ENCODE measurements at places on chromosomes 2 and 18.

- DNase-seq = no peak
Measured at GRCh38 chr2:133943108-133943507, 310.8 kb upstream of the MGAT5 start.

GRCh38 chr18:50395093-50395492, 20.2 kb downstream of the SKA1 start:
- no peak for DNase-seq

DNA sequence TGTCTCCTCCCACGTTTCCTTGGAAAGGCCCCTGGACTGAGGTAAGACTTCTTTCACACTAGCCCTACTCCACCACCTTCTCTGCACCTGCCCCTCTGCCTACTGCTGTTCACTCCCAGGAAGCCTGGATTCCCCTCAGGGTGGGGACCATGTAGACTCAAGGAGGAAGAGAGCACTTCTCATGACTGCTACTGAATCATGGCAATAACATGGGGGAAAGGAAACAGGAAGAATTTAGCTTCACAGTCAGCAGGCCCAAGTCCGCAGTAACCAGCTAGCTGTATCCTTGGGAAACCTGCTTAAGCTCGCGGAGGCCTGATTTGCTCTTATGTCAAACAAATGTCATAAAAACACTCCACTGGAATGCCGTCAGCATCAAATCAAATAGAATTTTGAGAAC, 126.2 kb upstream of the CAPN13 start:
- no peak for DNase-seq

- no peak for DNase-seq
Measured at GRCh38 chr2:236265675-236266074, 1.5 kb upstream of the ASB18 start.

DNA sequence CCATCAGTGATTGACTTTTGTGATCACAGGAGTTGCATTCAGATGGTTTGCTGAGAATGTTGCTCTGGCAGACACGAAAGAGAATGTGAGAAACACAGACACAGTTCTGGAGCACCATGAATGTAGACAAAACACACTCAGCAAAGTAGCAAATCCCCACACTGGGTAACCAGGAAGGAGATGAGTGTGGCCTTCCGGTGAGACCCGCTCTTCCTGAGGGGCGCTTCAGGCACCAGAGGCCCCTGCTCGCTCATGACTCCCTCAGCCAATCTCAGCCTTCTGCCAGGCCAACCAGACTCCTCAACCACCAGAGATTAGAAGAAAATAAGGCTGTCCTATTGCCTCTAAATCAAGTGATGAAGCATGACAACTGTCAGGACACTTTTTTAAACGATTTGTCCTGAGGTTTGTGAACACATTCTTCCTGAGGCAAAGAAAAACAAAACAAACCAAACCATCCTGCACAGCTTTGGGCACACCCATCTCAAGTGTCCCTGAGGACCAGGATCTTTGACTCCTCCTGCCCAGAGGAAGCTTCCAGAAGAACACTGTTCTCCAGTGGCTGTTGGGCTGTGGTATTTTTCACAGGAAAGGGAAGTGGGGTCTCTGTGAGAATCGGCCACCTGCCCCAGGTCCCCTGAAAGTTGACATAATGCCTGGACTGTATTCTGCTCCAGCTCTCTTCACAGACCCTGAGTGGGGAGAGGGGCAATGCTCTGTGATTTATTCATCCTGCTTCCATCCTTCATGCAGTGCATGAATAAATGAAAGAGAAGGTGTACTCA, 152.8 kb downstream of the BCL11A start:
- no peak for DNase-seq

- DNase-seq = no peak
Measured at GRCh38 chr2:187890690-187891089, 336.5 kb upstream of the TFPI start.

- no peak for DNase-seq
Measured at GRCh38 chr2:48508461-48509124, 21.4 kb upstream of the STON1 start.

GRCh38 chr2:31258351-31258750, 24.4 kb downstream of the EHD3 start:
- DNase-seq = no peak

DNA sequence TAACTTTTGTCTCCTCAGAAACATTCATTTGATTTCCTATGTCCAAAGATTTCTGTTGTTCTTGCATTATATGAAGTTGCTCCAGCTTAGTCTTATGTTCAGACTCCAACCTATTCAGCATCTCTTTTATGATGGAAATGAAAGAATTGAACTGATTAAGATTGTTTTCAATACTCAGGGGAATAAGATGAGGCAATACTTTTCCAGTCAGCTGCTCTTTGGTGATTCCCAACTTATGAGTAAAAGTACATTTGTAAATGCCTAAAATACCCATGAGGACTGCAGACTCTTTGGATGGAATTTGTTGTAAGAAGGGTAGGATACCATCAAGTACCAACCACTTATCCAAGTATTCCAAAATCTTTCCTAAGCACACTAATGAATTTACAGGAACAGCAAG, 39.8 kb downstream of the TRAK2 start:
- DNase-seq = no peak

DNA sequence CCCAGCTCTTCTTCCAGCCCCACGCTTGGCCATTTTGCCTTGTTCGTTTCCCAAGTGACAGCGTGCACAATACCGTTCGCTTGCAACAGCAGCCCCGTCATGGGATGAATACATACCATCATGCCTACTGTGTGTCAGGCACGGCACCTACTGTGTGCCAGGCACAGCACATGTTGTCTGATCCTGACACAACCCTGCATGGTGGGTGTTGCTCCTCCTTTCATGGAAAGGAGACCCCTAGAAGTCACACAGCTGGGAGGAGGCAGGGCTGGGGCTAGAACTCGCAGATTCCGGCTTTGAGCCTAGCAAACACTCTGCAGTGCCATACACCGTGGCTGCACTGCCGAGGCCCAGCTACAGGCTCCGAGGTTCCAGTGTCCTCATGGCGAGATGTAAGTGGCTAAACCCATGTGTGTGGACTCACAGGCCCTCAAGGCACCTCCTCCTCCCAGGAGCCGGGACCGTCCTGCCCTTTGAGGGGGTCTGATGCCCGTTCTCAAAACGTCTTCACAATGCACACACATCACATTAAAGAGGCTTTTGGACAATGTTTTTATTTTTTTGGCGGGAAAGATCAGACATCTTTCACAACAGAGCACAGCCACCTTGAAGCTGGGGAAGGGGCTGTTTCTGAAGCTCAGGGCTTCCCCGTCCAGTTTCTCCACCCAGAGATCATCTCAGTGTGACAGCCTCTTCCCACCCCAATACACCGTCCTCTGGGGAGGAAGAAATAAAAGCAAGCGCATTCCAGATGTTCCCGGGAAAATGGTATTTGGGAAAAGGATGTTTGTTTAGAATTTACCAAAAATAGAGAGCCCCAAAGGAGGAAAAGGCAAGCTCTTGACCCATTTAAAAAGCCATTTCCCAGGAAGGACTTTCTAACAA, 64.9 kb downstream of the HS1BP3 start:
- DNase-seq = no peak

DNA sequence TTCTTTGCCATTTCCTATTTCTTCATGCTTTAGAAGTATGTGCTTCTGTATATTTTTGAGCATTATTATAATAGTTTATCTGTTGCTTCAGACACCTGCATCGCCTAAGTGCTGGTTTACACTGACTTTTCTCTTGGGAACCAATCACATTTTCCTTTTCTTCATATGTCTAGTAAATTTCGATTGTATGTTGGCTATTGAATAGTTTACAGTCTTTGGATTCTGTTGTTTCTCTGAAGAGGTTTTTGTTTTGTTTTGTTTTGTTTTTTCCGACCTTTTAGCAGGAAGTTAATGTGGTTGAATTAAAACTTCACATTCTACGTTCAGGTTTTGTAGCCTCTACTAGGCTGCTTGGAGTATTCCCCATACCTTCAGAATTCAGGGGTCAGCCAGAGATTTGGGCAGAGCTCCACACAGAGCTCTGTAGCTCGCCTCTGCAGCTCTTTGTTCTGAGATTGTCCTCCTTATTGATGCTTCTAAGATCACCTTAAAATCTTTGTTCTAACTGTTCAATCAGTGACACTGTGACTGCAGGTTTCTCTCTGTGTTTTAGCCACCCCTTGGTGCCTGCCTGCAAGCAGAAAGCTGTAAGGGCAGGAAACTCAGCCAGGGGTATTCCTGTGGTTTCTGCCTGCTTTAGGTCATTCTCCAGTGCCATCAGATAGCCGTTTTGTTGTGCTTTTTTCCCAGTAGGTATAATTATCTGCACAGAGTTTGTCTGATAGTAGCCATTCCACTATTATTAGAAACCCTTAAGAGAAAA, 83.4 kb downstream of the FAM168B start:
- DNase-seq = no peak

GRCh38 chr2:227877421-227878310, 6.2 kb downstream of the DAW1 start:
- no peak for DNase-seq

- peak; percentile 10 for DNase-seq
Measured at GRCh38 chr2:219109471-219109870, 48.8 kb upstream of the IHH start.

DNA sequence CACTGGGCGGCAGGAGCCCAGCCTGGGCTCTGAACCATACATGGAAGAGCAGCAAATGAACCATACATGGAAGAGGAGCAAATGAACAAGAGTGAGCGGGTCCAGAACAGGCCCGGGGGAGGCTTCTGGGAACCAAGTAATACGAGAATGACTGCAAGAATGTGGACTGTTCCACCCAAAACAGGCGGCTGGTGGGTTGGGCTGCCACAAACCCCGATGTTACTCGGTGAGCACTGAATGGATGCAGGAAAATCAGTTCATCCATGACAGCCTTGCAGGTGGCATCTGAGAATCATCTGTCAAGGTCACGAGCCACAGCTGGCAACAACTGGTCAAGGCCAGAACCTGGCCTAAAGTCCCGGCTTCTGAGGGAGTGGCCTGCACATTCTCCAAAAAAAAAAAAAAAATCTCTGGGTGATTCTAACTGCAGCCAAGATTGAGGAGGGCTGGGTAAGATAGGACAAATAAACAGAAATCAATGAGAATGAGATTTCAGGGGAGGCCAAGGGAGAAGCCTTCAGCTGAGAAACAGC, 106.1 kb downstream of the ZNF516 start:
- no peak for DNase-seq

GRCh38 chr2:45700407-45701013, 49.0 kb downstream of the PRKCE start:
- no peak for DNase-seq

DNA sequence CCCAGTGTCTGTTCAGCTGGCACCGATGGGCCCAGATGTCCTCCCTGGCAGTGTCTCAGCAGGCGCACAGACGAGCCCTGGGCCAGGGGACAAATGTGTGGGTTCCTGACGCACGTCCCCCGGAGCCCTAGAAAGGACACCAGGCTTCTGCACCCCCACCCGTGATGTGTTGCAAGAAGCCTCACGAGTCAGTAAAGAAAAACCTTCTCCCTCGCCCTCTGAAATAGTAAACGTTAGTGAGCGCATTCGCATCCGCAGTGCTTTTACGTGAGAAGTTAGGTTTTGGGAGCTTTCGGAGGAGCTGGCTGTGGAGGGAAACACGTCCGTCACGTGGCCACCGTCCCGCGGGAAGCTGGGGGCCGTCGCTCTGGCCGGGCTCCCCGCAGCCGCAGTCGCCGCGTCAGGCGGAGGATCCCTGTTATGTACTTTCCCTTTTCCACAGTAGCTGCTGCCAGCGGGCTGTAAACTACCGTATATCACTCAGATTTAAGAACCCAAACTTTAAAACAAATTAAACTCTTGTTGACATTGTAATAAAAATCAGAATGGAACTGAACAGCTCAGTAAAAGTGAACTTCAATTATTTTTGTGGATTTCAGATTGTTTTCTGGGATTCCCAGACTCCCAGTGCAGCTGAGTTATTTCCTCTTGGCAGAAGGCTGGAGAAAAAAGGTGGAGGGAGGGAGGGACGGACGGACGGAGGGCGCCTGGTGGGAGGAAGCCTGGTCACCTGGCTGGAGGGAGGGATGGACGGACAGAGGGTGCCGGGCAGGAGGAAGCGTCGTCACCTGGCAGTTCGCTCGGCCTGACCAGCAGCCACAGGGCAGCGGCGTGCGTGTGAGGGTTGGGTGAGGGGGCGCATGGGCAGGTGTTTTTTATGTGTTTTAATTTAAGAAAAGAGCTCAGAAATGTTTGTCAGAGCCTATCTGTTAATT, 112.1 kb downstream of the NFATC1 start:
- DNase-seq = no peak

GRCh38 chr2:67626656-67627055, 229.5 kb downstream of the ETAA1 start:
- DNase-seq = no peak

- DNase-seq = no peak
Measured at GRCh38 chr2:105321875-105322646, 7.5 kb downstream of the TGFBRAP1 start.

DNA sequence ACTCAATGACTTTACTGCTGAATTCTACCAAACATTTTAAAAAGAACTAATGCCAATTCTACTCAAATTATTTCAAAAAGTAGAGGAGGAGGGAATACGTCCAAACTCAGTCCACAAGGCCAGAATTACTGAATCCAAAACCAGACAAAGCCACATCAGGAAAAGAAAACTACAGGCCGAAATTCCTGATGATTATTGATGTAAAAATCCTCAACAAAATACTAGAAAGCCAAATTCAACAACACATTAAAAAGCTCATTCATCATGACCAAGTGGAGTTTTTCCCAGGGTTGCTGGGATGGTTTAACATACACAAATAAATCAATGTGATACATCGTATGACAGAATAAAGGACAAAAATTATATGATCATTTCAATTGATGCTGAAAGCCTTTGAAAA, 103.9 kb upstream of the UBE2E3 start:
- DNase-seq = no peak

DNA sequence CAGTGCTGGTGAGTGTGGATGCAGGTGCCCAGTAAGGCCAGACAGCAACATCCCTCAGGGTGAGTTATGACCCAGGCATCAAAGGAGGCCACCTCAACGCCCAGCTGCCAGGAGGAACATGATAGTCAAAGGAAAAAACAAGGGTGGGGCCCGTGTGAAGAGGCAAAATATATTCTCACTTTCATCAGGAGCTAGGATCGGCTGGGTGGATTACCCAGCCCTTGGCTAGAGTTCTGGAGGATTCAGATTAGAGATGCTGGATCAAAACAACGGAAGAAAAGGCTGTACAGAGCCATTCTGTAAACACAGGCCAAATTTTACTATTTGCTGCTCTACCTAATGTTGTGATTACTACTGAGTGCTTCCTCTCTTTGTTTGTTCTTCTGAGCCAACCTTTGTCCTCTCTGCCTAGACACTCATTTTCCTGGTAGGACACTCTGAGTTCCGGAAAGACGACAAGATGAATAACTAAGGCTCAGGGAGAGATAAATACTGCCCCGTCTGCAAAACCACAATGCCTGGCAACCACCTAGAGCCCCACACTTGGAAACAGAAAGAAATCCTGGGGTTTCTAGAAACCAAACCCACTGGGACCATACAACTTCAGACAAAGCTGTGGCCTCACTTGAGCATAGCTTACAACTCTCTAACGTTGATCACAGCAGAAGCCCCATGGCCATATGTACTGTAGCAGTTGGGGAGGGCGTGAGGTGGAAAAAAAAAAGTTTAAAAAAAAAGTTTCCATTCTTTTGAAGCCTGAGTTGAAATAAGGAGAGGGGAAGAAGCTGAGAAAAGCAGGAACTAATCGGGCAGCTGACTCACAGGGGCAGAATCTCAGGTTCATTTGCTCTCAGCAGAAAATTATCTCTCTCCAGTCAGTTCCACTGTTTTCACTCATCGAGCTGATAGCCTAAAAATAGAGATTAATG, 17.8 kb upstream of the PMAIP1 start:
- DNase-seq = no peak

- no peak for DNase-seq
Measured at GRCh38 chr2:205656941-205657340, 25.4 kb upstream of the NRP2 start.

GRCh38 chr2:224401641-224402342, at the start of gene FAM124B:
Gene FAM124B, minus strand, starts transcription at chr2:224402107. Its CDS starts 339 bp downstream, at chr2:224401768.
- DNase-seq = peak; percentile 3

GRCh38 chr2:32932825-32933755, 13.7 kb upstream of the LTBP1 start:
- DNase-seq = no peak
